Calu3 (cell line): ENCODE measurements at places on chromosomes 3 and 15. TPM values are rescaled to one million over a fixed set of nuclear protein-coding genes. Genes with fewer than 3 reads are reported as not detected.
A peak's percentile ranks its signal among the peaks of the same experiment; 100 is the strongest.

GPR160 gene
- total RNA-seq: 48.6 and 53.8 TPM in 2 replicates

CD276 gene
- total RNA-seq: 83.7 and 84.6 TPM in 2 replicates

DNA sequence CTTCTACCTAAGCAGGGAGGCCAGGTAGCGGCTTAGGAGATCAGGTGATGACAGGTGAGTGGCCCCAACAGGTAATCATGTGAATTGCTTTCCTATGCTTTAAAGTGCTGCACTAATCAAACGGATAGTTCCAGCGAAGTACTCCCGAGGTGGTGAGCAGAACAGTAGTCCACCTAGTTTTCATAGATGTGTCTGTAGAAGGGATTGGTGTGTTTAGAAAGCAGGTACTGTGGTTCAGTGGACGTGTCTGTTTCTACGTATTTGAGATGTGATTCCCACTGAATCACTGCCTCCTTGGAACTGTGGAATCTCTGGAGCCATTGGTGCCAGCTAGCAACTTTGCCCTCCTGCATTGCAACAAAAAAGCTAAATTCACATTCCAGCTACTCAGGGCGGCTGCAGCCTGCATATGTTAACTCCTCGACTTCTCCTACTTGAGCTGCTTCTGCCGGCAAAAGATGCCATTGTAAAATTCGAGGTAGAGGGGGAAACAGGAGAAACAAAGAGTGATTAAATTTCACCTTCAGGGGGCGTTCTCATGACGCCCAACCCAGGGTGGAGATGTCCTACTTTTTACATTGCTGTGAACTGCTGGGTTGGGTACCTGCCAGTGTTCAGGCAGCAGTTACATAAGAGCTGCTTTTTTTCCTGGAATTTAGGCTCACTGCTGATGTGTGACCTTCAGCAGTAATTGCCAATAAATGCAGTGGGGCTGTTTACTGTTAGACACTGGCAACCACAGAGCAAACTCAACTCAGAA is 227.3 kb downstream of the ITPR1 start:
- H3K27me3 ChIP-seq: no peaks in the 10 kb centered on the region
- peaks cover 16% of the 10 kb centered on the region for H3K4me1 ChIP-seq
- peak; percentile 58 for DNase-seq
- H3K36me3 ChIP-seq: no peaks in the 10 kb centered on the region
- H3K27ac ChIP-seq: no peak overlapping the region
- H3K4me3 ChIP-seq: no peak overlapping the region

GRCh38 chr15:48084759-48085590 is 35.8 kb upstream of the SLC24A5 start:
- no peak for DNase-seq
- H3K36me3 ChIP-seq: no peaks in the 10 kb centered on the region
- no peaks in the 10 kb centered on the region for H3K4me1 ChIP-seq
- H3K4me3 ChIP-seq: no peak overlapping the region
- H3K27ac ChIP-seq: no peak overlapping the region

DNA sequence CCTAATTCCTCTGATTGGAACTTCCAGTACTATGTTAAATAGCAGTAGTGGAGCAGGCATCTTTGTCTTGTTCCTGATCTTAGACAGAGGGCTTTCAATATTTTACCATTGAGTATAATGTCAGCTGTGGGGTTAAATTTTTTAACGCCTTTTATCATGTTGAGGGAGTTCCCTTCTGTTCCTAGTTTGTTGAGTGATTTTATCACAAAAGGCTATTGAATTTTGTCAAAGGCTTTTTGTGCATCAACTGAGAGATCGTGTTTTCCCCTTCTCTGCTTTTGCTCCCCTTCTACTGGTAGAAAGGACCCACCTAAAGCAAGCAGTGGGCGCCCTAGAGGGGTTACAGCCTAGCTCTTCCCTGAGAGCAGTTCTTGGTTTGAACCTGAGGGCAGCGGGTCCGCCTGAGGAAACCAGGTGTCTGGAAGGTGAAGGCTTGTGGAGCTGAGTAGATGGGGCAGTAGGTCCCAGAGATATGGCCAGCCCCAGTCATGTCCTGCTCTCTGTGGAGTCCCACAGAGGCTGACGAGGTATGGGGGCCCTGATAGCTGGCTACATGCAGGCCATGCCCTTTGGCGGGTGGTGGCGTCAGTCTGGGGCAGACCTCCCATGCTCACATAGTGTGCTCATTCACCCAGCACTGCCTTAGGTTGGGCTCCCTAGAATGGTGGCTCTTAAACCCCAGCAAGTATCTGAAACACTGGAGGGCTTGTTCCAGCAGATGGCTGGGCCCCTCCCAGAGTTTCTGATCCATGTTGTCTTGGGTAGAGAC is 11.3 kb downstream of the HDAC11 start:
- H3K4me1 ChIP-seq: no peaks in the 10 kb centered on the region
- peaks cover 4% of the 10 kb centered on the region for H3K36me3 ChIP-seq
- no peak overlapping the region for H3K27ac ChIP-seq
- no peak for DNase-seq
- H3K4me3 ChIP-seq: no peak overlapping the region
- H3K27me3 ChIP-seq: no peaks in the 10 kb centered on the region

GRCh38 chr3:172125963-172126457 is 86.6 kb downstream of the FNDC3B start:
- peak overlapping the region; percentile 7 for H3K4me3 ChIP-seq
- peaks cover 91% of the 10 kb centered on the region for H3K36me3 ChIP-seq
- H3K27ac ChIP-seq: peak overlapping the region; percentile 76
- no peak for DNase-seq
- H3K4me1 ChIP-seq: peaks cover 89% of the 10 kb centered on the region

GRCh38 chr3:152205097-152205593 is 63.6 kb upstream of the MBNL1 start:
- no peaks in the 10 kb centered on the region for H3K27me3 ChIP-seq
- no peaks in the 10 kb centered on the region for H3K36me3 ChIP-seq
- H3K4me1 ChIP-seq: peaks cover 23% of the 10 kb centered on the region
- no peak overlapping the region for H3K4me3 ChIP-seq
- no peak for DNase-seq
- H3K27ac ChIP-seq: no peak overlapping the region

DNA sequence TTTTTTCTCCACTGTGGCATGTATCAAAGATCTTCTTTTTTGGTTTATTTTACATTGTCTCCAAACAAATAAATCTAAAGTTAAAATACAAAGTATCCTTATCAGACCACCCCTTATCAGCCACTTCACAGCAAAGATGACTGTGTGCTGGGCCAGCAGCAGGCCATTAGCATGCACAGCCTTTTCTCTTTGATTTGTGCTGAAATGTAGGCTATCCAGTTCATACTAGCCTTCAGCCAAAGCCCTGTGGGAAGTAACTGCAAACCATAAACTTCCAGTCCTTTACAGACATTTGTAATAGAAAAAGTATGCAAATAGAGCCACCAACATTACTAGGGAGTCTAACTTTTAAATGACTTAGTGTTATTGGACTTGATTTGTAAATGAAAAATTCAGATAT is 816.3 kb downstream of the FHIT start:
- H3K4me3 ChIP-seq: no peak overlapping the region
- H3K4me1 ChIP-seq: no peaks in the 10 kb centered on the region
- DNase-seq: no peak
- H3K36me3 ChIP-seq: no peaks in the 10 kb centered on the region
- H3K27me3 ChIP-seq: no peaks in the 10 kb centered on the region

DNA sequence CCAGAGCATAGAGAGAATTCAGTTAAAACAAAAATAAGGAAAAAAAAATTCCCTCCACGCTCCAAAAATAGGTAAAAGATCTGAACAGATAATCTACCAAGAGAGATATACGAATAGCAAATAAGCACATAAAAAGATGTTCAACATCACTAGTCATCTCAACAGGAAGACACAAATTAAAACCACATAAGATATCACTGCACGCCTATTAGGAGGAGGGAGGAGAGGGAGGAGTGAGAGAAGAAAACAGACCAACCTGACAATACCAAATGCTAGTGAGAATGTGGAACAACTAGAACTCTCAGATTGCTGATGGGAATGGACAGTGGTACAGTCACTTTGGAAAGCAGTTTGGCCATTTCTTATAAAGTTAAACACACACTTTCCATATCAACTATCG is 212.5 kb downstream of the FMN1 start:
- H3K27me3 ChIP-seq: no peaks in the 10 kb centered on the region
- no peaks in the 10 kb centered on the region for H3K36me3 ChIP-seq
- H3K27ac ChIP-seq: no peak overlapping the region
- H3K4me1 ChIP-seq: no peaks in the 10 kb centered on the region
- H3K4me3 ChIP-seq: no peak overlapping the region

- H3K27me3 ChIP-seq: peaks cover 14% of the 10 kb centered on the region
- H3K27ac ChIP-seq: no peak overlapping the region
- H3K36me3 ChIP-seq: no peaks in the 10 kb centered on the region
Measured at GRCh38 chr3:112338021-112338726, 5.2 kb downstream of the CD200 start.

DNA sequence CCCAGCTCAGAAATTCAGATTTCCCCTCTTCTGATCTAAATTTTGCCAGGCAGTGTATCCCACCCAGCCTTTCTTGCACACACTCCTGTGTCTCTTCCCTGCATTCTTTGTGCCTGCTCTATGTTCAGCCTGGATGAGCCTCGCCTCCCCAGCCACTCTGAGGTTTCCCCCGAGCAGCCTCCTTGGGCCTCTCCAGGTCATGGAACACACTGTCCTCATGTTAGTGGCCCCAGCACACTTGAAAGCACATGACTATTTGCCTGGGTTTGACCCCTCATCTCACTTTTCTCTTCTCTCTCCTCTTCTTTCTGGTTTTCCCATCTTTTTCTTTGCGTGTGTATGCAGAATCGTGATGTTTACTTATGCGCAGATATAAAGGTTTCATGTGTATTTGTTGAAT is 3.1 kb downstream of the THSD4 start:
- peaks cover 20% of the 10 kb centered on the region for H3K36me3 ChIP-seq
- peak overlapping the region; percentile 12 for H3K27ac ChIP-seq
- DNase-seq: no peak
- no peak overlapping the region for H3K4me3 ChIP-seq

DNA sequence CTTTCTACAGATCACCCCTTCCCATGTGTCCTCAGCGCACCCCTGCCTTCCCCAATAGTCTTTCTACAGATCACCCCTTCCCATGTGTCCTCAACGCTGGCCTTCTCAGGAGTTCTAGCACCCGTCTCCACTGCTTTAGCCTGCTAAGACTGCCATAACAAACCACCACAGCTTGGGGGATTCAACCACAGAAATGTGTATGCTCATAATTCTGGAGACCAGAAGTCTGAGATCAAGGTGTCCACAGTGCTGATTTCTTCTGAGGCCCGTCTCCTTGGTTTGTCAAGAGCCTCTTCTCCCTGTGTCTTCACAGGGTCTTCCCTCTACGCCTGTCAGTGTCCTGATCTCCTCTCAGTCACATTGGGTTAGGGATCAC is 68.1 kb upstream of the CGNL1 start:
- no peak overlapping the region for H3K4me3 ChIP-seq
- H3K27ac ChIP-seq: no peak overlapping the region
- no peak for DNase-seq
- H3K27me3 ChIP-seq: no peaks in the 10 kb centered on the region
- peaks cover 8% of the 10 kb centered on the region for H3K4me1 ChIP-seq
- no peaks in the 10 kb centered on the region for H3K36me3 ChIP-seq

GRCh38 chr3:9715764-9716437 is 12.3 kb downstream of the CPNE9 start:
- H3K4me3 ChIP-seq: no peak overlapping the region
- peaks cover 15% of the 10 kb centered on the region for H3K4me1 ChIP-seq
